ENCODE measurements at places on chromosomes 5 and 9.
A peak's percentile ranks its signal among the peaks of the same experiment; 100 is the strongest.

GRCh38 chr9:129783516-129784361 lies 19.2 kb upstream of the TOR1B start:
- peak; percentile 91 for ATAC-seq

DNA sequence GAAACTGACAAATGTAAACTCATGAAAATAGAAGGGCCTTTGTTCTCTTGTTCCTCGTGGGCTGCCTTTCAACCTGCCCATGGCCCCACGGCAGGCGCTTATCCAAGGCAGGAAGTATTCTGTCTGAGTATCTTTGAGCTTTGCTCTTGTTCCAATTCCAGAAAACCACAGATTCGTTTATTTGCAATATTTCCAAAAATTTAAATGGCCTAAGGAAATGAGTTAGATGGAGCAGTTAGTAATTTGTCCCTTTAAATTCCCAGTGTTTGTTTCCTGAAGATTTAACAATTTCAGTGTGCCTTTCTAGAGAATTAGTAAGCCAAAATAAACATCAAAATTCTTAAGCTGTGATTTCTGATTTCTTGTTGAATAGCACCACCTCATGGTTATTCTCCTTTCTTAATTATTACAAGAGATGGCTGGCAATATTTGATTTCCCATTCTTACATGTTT lies 299.4 kb upstream of the RASA1 start:
- ATAC-seq: no peak

DNA sequence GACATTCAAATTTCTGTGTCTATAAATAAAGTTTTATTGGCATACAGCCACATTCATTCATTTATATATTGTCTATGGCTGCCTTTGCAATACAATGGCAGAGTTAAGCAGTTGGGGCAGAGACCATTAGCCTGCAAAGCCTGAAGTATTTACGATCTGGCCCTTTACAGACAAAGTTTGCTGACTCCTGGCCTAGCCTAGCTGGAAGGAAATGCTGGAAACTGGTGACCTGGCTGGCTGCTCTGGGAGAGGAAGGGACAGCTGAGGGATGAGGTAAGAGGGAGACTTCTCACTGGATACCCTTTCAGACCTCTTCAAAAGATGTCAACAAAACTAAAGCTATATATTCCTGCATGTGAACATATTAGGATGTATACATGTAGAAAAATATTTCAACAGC lies 66.0 kb upstream of the PPARGC1B start:
- no peak for ATAC-seq

DNA sequence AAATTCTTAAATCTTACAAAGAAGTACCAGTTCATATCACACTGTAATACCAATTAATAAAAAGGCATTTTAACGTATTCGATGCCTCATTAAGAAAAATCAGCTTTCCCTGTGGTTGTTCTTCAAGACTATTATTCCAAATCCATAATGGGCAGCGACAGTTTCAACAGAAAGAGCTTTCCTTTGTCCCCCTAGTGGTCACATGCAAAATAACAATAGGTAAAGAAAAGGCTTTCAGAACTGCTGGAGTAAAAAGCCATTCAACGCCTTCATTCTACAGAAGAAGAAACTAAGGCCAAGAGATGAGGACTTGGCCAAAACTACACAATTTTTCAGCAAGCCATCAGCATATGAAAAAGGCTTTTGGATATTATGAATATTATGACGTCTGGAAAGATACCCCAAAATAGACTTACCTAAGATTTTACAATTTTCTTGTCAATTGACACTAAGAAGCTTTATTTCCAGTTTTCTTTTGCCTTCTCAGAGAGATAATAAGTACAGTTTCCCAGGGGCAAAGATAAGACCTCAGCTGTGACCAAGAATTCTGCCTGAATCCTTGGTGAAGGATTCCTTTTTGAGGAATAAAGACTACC lies 6.7 kb upstream of the CDH6 start:
- ATAC-seq: no peak

DNA sequence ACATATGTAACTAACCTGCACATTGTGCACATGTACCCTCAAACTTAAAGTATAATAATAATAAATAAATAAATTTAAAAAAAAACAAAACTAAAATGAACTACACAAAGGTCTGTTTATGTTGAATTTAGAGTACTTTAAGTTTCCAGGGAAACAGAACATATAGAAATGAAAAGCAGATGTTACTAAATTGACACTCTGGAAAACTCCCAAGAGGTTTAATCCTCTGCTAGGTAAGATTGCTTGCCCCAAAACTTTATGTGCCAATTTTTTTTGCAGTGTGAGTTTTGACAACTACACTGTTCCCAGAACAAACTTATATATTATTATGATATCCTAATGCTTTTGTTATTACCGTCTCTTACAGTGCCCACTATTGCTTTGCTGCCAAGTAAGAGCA lies 134.3 kb upstream of the MRPS30 start:
- ATAC-seq: no peak

- ATAC-seq: no peak
Observed at GRCh38 chr9:4141296-4141695, 158.6 kb downstream of the GLIS3 start.

GRCh38 chr9:7289773-7290172 lies 509.8 kb downstream of the DMAC1 start:
- ATAC-seq: no peak

DNA sequence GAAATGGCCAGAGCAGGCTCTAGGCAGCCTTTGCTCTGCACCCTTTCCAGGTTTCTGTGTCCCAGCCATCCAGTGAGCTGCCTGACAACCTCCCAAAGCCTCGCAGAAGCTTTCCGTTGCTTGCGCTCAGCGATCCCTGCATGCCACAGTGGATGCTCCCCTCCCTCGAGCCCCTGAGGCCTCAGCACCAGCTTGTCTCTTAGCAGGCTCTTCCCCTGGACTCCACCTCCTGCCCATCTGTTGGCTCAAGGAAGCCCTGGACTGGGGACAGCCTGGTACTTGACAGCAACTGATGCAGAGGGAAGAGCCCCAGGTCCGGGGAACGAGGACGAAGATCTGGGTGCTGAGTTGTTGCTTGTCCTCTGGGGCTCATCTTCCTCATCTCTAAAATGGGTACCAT lies 23.2 kb downstream of the TSPAN17 start:
- no peak for ATAC-seq

GRCh38 chr9:4741365-4742089 lies 525 bp upstream of the AK3 start:
- peak; percentile 30 for ATAC-seq
